Activated CD8-positive, alpha-beta memory T cell treated with anti-CD3 and anti-CD28 coated beads for 1 hour (primary cell): ENCODE measurements at places on chromosomes 11 and 22.

DNA sequence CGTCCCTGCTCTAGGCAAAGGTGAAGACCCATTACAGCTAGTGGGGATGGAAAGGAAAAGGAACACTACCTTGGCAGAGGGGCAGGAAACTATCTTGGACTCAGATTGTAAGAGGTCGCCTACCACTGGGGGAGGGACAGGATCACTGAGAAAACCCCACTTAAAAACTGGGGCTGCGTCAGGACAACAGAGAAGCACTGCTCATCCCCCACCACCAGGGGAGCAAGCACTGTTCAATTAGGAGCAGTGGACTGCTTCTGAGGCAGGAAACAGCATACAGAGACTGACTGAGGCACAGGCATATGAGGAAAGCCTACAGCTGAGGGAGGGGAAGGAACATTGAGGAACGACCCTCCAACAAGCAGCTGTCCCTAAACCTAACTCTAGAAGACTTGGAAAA lies 20.8 kb upstream of the DLAT start:
- no peak for DNase-seq

GRCh38 chr11:13216019-13216710 lies 61.4 kb upstream of the BMAL1 start:
- DNase-seq: no peak

DNA sequence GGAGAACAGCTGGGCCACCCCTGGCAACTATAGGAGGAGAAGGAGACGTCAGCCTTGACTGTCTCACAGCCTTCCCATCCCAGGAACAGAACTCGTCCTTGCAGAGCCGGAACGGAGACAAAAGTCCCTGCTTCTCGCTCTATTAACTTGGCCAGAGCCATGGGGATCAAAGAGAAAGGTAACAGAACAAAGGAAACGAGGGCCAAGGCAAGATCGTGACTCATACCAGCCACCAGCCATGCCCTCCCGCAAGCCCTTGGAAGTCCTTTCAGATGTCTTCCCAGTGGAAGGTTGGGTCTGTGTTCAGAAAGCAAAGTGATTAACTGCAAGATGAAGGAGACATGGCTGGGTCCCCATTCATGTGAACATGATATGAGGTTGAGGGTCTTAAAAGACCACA lies 64.7 kb downstream of the PDE2A start:
- no peak for DNase-seq

DNA sequence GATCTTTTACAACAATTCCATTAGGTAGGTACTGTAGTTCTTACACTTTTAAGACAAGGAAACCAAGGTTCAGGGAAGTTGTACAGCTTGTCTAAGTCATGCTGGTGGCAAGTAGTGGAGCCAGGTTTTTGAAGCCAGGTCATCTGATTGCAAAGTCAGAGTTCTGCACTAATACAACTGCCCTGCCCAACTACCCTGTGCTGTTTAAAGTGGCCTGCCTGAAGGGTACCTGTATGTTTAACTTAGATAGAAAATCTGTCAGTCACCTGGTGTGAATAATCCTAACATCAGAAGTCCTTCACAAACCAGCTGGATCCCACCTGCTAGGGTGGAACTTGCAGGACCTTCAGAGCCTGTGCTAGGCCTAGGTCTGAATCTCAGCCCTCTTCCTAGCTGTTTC lies 44.2 kb downstream of the ARFGAP2 start:
- no peak for DNase-seq
